CD14-positive monocyte (primary cell): ENCODE measurements at places on chromosomes 3 and 15.

DNA sequence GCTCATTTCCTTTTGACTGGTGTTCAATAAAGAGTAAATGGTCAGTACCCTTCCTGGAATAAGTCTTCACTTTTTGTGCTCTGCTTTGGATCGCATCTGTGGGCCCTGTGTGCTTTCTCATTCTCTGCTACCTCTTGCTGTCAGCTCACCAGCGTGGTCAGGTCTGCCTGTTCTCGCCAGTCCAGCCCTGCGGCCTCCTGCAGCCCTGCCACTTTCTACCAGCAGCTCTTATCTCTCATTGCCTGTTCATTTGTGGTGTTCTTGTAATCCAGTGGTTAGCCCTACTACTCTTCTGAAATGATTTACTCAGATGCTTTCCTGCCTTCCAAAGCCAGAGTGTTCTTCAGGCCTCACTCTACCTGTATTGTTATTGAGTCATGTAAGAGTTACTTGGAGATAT is 54.8 kb downstream of the CHCHD6 start:
- no peak for DNase-seq

- DNase-seq, result no peak
Observed at GRCh38 chr3:79027593-79027992, 740.2 kb downstream of the ROBO1 start.

- DNase-seq, result no peak
Observed at GRCh38 chr3:330494-331115, 134.0 kb downstream of the CHL1 start.

- DNase-seq, result no peak
Observed at GRCh38 chr3:119585208-119585607, 5.9 kb downstream of the ADPRH start.

- DNase-seq, result no peak
Observed at GRCh38 chr15:78206326-78207109, 27.8 kb downstream of the ACSBG1 start.

GRCh38 chr3:128730471-128730870 is 4.5 kb downstream of the RAB7A start:
- DNase-seq, result no peak

DNA sequence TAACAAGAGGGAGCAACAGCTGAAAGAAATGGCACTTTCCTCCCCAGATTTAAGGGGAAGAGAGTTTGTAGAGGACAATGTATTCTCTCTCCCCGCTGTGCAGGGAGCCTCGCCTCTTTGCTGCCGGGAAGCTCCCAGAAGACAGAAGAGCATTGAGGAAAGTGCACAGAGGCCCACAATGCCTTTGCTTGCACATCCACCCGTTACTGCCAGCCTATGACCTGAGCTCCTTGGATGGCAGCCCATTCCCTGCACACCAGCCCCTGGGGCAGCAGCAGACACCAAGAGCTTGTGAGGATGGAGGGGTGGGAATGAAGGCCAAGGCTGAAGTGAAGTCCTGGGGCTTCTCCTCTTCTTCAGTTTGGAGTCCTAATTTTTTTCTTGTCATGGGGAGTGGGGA is 67.0 kb downstream of the CLDN11 start:
- DNase-seq, result no peak

DNA sequence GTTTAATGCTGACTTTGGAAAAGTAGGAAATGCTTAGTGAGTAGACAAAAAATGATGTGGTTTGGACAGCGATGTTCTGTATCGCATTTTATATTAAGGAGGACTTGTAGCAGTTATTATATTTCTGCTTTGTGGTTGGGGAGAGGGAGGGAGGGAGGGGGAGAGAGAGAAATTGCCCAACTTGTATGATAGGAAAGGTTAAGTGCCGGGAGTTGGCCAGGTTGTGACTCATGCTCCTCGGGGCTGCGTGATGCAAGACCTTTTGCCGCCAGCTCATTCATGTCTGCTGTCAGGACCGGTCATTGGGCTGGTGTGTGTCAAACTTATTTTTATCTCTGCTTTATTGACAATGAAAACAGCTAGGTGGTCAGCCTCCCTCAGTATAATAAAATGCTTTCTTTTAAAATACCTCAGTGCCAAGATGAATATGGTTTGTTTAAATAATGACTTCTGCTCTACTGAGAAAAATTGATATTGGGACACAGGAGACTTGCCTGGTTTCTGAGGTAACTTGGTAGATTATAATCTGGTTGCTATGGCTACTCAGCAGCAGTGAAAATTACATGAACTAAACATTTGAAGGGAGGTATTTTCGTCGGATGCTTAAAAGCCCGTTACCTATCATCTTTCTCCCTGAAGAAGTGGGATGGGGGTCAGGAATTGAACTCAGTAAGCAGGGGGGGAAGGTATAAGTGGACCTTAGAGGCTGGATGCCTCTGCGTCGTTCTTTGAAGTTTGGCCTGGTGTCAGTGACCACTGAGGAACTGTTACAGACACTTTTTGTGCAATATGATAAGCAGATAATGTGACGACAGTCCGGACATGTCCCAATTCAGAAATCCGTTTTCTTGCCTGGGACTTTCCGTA is 90.7 kb downstream of the FNDC3B start:
- DNase-seq, result peak; percentile 99
